RWPE1 (cell line): ENCODE measurements at places on chromosomes 3 and 15.

GRCh38 chr3:120177151-120177550, 82.9 kb upstream of the GSK3B start:
- peak; percentile 83 for DNase-seq

DNA sequence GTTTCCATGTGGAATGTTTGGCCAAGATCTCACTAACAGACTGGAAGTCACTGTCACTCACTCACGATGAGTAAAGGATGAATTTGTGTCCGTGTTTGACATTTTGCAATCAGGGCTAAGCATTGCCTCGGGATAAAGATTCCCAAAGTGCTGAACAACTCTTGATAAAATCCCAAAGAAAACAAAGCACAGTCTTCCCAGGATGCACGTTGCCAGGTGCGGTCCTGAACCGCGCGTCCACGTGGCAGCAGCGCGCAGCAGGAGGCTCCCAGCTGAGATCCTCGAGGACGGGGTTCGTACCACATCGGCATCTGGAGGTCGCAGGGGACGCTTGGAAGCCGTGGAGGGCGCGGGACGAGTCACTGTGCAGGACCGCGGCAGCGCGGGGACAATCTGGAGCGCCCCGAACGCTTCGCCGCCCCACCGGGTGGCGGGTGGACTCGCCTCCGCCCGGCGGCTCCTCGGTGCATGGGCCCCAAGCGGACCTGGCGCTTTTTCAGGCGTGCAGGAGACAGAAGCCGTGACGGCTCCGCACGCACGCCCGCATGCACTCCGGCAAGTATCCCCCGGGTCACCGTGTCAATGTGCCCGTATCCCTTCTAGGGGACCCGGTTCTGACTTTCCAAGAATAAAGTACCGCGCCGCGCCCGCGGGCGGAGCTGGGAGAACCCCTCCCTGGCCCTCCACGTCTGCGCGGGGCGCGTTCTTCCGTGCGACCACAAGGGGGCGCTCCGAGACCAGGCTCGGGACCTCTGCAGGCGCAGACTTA, 17.7 kb downstream of the CPN2 start:
- peak; percentile 64 for DNase-seq

DNA sequence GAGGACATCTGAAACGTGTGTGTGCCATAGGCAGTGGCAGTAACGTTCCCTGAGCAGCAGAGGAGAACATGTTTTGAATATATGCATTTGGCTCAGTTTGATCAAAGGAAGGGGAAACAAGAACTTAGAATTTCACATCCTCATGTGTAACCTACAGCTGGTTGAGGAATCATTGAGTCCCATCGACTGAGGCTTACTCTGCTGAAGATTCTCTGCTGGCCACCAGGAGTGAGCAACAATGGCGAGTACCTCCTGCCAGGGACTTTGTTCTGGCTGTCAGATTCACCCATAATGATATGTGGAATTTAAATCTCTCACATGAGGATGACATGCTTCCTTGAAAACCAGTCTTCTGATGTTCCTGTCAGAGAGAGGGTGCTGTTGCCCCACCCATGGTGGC, 21.3 kb downstream of the GORASP1 start:
- DNase-seq: no peak

GRCh38 chr3:106210923-106211322, 342.1 kb upstream of the CBLB start:
- DNase-seq: no peak

- no peak for DNase-seq
Observed at GRCh38 chr3:133992381-133992780, 37.3 kb downstream of the SLCO2A1 start.

DNA sequence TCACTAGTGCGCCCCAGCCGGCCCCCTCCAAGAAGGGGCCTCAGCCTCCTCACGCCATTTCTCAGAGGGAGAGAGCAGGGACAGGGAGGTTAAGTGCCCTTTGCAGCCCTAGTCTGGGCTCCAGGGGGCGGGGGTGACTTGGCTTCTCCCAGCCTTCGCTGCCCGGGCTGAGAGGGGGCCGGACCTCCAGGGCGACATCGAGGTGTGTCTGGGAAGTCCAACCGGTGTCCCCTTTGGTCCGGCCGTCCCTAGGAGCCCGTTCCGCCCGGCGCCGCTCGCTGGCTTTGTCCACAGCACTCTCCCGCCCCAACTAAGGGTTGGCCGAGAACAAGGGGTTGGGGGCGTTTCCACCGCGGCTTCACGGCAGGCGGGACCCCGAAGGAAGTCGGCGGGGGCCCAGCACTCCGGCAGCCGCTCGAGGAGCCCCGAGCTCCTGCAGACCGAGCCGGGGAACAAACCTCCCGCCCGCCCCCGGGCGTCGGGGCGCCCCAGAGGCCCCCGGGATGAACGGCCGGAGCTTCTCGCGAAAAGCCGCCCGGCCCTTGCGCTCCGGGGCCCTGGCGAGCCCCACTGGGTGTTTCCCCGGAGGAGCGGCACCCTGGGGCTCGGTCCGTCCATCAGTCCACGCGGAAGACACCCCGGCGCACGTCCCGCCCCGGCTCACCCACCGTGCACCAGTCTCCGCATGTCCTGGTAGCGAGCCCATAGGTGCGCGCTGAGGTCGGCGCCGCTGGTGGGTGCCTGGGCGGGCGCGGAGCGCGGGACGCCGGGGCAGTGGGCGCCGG, 627 bp downstream of the NT5DC2 start:
- peak; percentile 29 for DNase-seq

DNA sequence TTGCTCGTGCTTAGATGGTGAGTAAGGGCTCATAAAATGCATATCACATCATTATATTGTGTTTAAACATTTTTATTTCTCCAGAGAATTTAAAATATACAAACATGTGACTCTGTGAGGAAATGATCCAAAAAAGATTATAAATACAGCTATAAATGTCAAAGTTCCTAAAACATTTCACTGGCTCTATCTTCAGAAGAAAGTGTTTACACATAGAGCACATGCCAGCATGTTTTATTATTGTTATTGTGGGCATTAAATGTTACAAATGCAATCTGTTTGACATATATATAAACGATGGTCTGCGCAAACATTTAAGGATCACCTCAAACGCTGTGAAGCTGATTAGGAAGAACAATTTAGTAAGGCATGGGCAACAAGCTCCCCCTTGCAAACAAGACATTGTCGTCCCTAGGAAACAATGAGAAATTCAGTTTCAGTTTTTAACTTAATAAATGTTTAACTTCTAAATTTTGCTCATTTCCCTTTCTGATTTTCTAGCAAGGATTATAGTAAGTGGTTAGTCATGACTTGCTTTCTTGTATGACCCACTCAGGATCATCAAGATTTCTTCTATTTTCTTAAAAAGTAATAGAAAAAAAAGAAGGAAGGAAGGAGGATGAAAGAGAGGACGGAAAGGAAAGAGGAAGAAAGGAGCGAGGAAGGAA, 207.5 kb downstream of the SATB1 start:
- no peak for DNase-seq

- DNase-seq: no peak
Observed at GRCh38 chr3:24963762-24964625, 464.1 kb upstream of the RARB start.

- DNase-seq: no peak
Observed at GRCh38 chr3:118543832-118544231, 490.8 kb downstream of the IGSF11 start.

DNA sequence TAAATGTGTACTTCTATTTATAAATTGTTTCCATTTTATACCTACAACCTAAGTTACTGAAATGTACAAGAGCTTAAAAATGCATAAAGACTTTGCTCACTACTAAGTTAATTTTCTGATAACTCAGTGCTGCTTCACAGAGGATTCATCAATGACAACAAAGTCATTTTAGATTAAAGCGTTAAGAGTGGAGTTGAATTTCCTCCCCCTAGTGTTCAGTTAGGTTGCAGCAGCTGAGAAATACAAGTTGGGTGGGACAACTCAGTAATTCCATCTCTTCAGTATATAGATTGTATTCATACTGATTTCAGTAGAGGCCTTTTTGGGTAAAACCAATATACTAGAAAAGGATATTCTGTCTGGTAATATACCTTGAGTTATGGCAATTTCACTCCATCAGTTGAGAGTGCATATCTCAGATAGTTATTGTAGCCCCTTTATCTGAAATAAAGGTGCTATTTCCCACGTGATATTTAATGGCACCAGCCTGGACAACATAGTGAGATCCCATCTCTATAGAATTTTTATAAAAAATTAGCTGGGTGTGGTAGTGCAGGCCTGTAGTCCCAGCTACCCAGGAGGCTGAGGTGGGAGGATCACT, 6.9 kb upstream of the RPL35A start:
- peak; percentile 42 for DNase-seq

- DNase-seq: no peak
Observed at GRCh38 chr3:10992017-10992942, at the start of gene SLC6A1. TSS of gene SLC6A1 (plus strand) at chr3:10992748. CDS start at chr3:11017212, 24,464 bp downstream.

GRCh38 chr3:107430996-107431245, 53.7 kb downstream of the CCDC54 start:
- DNase-seq: no peak

GRCh38 chr15:62641825-62642224, 400.7 kb upstream of the TPM1 start:
- no peak for DNase-seq

DNA sequence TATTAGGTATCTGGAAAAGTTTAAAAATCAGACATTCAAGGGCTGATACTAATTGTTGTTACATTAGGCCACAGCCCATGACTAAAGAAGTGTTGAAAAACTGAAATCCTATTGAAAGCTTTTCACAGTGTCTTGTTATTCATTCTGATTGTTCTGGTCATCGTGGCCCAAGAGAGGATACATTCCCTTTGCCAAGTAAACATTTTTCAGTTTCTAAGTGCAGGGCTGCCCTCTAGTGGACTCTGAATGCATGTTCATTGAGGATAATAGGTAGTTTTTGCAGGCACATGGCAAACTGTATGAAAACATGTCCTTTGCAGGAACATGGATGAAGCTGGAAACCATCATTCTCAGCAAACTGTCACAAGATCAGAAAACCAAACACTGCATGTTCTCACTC, 181.1 kb downstream of the MYRIP start:
- DNase-seq: peak; percentile 44

DNA sequence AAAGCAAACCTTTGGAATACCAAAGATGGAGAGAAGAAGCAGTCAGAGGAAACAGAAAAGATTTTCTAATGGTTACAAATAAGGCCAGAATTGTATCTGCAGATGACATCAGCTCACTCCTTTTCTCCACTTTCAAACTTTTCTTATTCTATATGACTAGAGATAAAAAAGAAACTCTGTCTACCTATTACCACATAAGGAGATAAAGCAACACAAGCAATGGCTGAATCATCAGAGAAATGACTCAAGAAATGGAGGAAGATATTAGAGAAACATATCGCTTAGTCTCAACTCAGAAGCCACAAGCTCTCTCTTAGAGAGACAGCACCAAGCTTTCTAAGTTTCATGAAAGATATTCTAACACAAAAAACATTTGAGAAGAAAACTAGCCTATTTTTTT, 784.0 kb downstream of the ZPLD1 start:
- DNase-seq: no peak

DNA sequence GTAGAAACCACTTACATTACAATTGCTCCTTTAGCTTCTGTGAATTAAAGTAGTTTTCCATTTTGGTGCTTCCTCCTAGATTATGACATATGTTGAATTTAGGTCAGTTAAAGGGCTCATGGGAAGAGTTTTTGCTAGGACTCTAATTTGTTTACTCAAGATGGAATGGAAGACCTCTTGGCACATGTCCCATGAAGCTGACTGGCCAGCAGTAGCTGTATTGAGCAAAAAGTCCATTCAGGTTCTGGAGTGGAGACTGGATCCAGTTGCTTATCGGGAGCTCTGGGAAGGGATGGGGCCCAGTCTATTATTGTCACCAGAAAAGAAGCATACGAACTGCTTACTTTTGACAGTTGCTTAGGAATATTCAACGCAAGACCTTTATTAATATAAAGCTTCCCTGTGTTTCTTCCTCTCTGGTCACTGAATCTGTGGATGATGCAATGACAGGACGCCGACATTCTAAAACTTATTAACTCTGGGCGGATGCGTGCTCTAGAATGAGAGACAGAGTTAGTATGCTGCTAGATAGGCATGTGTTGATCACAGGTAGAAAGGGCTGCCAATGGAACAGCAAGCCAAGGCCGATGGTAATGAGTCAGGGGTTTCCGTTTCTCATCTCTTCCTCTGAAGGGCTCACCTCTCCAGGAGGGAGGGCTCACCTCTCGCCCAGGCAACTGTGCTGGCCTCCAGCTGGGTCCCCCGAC, 155.8 kb downstream of the NR1D2 start:
- no peak for DNase-seq

- no peak for DNase-seq
Observed at GRCh38 chr3:42908675-42909074, 2.7 kb downstream of the ZNF662 start.

DNA sequence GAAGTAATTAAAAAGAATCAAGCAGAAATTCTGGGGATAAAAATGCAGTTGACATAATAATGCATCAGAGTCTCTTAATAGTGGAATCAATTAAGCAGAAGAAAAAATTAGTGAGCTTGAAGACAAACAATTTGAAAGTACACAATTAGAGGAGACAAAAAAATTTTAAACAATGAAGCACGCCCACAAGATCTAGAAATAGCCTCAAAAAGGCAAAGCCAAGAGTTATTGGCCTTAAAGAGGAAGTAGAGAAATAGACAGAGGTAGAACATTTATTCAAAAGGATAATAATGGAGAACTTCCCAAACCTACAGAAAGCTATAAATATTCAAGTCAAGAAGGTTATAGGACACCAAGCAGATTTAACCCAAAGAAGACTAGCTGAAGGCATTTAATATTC, 113.3 kb downstream of the TBC1D2B start:
- no peak for DNase-seq

GRCh38 chr15:55457401-55458022, 49.2 kb downstream of the PIERCE2 start:
- no peak for DNase-seq

- no peak for DNase-seq
Observed at GRCh38 chr15:22939652-22940061, 40.5 kb downstream of the CYFIP1 start.

DNA sequence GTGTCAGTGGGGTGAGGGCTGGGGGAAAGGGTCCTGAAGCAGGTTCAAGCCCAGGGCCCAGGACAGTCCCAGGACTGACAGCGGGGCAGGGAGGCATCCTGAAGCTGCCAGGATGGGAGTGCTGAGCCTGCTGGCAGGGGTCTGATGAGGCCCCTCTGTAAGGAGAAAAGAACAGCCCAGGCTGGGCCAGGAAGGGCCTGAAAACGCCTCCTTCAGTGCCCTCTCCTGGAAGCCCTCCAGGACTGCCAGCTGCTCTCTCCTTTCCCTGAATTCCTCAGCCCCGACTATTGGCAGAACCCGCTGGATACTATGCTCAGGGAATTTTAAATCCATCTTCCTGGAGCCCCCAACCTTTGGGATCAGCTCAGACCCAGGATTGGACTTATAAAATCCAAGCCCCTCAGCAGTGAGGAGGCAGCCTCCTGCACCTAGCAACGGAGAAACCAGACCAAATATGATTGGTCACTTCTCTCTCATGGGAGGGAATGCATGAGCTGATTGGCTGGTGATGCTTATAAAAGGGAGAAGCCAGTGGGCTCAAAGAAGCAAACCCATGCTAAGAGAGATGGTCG, 203.5 kb upstream of the LINGO1 start:
- peak; percentile 73 for DNase-seq

GRCh38 chr3:167787440-167787839, 51.9 kb downstream of the SERPINI1 start:
- no peak for DNase-seq

GRCh38 chr3:122403489-122403888, 12.4 kb downstream of the WDR5B start:
- DNase-seq: no peak
